Thyroid gland (tissue), 4 donors: ENCODE measurements at places on chromosomes 16 and 17. TPM values are rescaled to one million over a fixed set of nuclear protein-coding genes. Genes with fewer than 3 reads are reported as not detected.

GRCh38 chr17:38604479-38605403, 1.0 kb downstream of the SRCIN1 start:
- peaks cover 21% of the 10 kb centered on the region for H3K4me1 ChIP-seq
- no peaks in the 10 kb centered on the region for H3K27me3 ChIP-seq
- no peak overlapping the region for H3K27ac ChIP-seq
- H3K4me3 ChIP-seq, result no peak overlapping the region
- DNase-seq, result no peak
- no peaks in the 10 kb centered on the region for H3K36me3 ChIP-seq

GRCh38 chr16:30692396-30693064, 6.4 kb upstream of the SRCAP start:
- no peaks in the 10 kb centered on the region for H3K36me3 ChIP-seq
- no peak overlapping the region for H3K27ac ChIP-seq
- no peak overlapping the region for H3K4me3 ChIP-seq
- no peaks in the 10 kb centered on the region for H3K27me3 ChIP-seq
- DNase-seq, result no peak

DNA sequence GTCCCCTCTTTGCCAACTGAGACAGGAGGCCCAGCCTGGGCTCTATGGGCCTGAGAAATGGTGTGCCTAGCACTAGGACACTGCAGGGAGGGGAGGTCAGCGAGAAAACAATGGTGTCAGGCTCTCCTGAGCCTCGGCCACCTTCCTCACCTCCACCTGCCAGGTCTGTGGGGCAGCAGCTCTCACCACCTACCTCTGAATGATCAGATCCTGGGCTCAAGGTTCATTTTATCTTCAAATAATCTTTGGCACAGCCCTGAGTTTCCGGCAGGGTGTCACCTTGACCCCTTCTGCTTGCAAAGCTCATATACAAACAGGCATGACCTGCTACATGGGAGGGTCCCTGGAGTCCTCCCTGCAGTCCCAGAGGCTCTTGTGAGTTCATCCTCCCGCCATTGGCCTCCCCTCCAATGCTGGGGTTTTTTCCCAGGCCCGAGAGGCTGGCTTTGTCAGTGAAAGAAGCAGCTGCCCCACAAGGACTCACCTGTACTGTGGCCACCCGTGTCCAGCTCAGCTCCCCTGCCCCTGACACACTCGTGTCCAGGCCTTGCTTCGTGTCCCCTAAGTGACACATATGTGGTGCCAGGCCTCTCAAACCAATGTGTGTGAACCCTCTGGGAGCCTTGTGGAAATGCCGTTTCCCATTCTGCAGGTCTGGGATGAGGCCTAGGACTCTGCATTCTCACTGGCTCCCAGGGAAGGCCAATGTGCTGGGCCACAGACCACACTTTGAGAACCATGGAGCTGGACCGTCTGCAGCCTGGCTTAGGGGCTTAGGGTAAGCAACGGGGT, 176.8 kb upstream of the CIBAR2 start:
- DNase-seq, result no peak
- no peak overlapping the region for H3K4me3 ChIP-seq
- no peaks in the 10 kb centered on the region for H3K27me3 ChIP-seq

- H3K36me3 ChIP-seq, result no peaks in the 10 kb centered on the region
- H3K27me3 ChIP-seq, result no peaks in the 10 kb centered on the region
- peak overlapping the region; percentile 64 for H3K27ac ChIP-seq
Measured at GRCh38 chr17:27569257-27569722, 61.7 kb upstream of the LGALS9 start.

DNA sequence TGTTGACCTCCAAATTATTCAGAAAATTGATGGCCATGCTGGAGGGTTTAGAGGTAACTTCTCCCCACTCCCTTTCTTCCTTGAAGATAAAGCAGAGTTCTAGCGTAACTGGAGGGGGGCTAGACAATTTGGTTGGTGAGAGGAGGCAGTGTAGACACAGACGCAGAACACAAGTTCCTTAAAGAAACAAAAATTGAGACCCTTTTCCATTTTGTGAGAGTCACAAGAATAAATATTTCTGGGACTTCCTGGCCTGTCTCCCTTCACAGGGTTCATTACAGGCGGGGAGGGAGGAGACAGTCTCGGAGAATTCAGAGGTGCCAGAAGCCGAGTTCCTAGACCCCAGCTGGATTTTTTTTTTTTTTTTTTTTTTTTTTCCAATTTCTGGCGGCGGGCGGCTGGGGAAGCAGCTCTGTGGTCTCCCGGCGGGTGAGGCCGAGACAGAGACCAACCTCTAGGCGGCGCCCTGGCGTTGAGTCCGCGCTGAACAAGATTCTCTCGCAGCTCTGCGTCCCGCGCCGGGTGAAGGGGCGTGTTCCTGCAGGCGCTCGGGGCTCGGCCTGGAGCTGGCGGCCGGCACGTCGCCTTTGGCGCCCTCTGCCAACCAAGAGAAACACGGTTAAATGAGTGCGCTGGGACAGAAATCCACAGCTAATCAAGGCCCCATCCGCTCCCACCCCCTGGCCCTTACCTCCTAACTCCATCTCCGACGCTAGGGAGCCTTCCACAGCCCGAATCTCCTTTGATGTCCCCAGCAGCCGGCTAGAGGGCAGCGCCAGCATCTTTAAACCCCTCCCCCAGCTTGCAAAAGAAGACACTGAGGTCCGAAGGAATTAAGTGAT, 10.2 kb upstream of the HOXB9 start:
- peak; percentile 57 for DNase-seq
- H3K4me1 ChIP-seq, result peaks cover 4% of the 10 kb centered on the region
- peaks cover 73% of the 10 kb centered on the region for H3K27me3 ChIP-seq
- H3K4me3 ChIP-seq, result no peak overlapping the region

DNA sequence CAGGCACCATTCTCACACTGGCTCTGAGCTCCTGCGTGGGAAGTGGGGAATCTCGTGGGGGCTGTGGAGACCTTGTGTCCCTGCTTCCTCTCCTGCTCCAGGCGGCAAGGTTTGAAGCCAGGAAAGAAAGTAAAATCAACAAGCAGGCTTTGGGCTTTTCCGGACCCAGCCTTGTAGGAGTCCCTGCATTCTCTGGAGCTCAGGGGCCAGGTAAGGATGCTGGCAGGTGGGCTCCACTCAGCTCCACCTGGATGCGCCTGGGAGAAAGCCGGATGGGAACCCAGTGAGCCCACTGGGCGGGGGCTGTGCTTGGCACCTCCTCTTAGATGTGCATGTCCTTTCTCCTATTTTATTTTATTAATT, 362.5 kb downstream of the SEC14L1 start:
- no peaks in the 10 kb centered on the region for H3K4me1 ChIP-seq
- no peak overlapping the region for H3K4me3 ChIP-seq
- no peak overlapping the region for H3K27ac ChIP-seq
- no peaks in the 10 kb centered on the region for H3K36me3 ChIP-seq
- DNase-seq, result no peak

DNA sequence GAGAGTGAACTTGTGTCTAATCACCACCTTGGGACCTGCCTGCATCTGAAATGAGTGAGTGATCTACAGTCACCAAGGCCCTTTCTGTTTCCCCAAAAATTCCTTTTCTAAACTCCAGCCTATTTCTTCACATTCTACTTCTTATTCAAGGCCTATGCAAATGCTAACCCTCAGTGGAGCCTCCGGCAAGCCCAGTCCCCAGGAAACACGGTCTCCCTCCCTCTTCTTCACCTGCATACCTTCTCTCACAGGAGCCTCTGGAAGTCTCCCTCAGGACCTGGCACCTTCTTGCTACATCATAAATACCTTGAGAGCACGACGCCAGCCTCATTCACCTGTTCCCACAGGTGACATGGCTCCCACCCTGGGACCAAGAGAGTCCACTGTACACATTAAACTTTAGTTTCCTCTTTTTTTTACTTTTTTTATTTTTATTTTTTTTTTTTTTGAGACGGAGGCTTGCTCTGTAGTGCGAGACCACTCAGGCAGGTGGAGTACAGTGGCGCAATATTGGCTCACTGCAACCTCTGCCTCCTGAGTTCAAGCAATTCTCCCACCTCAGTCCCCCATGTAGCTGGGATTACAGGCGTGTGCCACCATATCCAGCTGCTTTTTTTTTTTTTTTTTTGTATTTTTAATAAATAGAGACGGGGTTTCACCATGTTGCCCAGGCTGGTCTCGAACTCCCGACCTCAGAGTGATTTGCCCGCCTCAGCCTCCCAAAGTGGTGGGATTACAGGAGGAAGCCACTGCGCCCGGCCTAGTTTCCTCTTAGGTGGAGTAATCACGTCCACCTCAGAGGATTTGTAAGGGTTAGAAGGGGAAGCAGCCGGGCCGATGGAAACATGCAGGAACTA, 97.3 kb downstream of the ANKRD11 start:
- H3K27me3 ChIP-seq, result no peaks in the 10 kb centered on the region
- DNase-seq, result no peak
- H3K4me3 ChIP-seq, result no peak overlapping the region
- no peaks in the 10 kb centered on the region for H3K36me3 ChIP-seq
- H3K27ac ChIP-seq, result no peak overlapping the region
- peaks cover 49% of the 10 kb centered on the region for H3K4me1 ChIP-seq

GRCh38 chr16:48560692-48561091, 49.3 kb downstream of the N4BP1 start:
- H3K4me3 ChIP-seq, result no peak overlapping the region
- no peaks in the 10 kb centered on the region for H3K27me3 ChIP-seq
- peaks cover 38% of the 10 kb centered on the region for H3K4me1 ChIP-seq
- DNase-seq, result no peak
- H3K27ac ChIP-seq, result no peak overlapping the region

- no peak for DNase-seq
- H3K4me1 ChIP-seq, result no peaks in the 10 kb centered on the region
- no peaks in the 10 kb centered on the region for H3K27me3 ChIP-seq
Measured at GRCh38 chr17:7818026-7818425, 16.0 kb upstream of the KDM6B start.

DNA sequence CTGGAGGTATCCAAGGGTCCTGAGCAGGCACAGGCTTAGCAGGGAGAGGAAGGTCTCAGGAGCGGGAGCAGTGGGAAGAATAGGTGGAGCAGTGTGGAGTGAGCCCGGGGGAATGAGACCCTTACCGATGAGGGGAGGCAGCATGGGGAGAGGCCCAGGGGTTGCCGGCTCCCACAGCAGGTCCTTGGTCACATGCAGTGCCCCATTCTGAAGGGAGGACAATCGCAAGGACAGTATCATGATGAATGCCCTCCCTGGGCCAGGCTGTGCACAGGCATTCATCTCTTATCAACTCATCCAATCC, 3.3 kb downstream of the TAF1C start:
- peaks cover 42% of the 10 kb centered on the region for H3K36me3 ChIP-seq
- no peak for DNase-seq
- H3K27ac ChIP-seq, result peak overlapping the region; percentile 28
- H3K4me1 ChIP-seq, result peaks cover 8% of the 10 kb centered on the region
- H3K27me3 ChIP-seq, result no peaks in the 10 kb centered on the region

DNA sequence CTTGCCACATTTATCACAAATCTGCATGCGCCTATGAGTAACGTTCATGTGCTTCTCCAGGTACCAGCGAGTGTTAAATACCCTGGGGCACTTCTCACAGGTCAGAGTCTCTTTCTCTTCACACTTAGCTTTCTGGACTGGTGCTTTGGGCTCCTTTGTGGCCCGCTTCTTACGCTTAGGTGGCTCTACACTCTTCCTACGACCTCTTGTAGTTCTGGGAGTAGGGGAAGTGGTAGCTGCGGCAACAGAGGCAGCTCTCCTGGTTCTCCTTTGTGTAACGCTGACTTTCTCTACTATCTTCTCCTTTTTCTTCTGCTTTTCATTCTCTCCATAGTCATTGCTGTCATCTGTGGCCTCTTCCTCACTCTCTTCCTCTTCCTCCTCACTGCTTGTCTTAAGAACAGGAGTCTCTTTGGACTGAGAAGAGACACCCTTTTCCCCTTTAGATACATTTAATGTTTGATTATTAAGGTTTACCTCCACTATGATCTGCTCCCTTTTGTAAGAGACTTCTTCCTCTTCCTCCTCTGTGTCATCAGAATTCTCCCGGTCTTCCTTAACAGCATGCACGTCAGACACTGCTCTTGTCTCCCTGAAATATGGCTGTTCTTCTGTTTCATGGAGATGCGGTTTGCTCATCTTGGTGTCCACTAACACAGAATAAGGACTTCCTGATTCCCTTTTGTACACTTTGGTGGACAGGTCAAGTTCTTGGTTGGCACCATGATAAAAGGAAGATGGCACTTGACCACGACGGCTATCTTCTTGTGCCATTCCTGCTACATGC, 45.0 kb downstream of the ZNF652 start:
- peaks cover 5% of the 10 kb centered on the region for H3K4me1 ChIP-seq
- no peak overlapping the region for H3K27ac ChIP-seq
- no peak overlapping the region for H3K4me3 ChIP-seq
- H3K27me3 ChIP-seq, result no peaks in the 10 kb centered on the region

DNA sequence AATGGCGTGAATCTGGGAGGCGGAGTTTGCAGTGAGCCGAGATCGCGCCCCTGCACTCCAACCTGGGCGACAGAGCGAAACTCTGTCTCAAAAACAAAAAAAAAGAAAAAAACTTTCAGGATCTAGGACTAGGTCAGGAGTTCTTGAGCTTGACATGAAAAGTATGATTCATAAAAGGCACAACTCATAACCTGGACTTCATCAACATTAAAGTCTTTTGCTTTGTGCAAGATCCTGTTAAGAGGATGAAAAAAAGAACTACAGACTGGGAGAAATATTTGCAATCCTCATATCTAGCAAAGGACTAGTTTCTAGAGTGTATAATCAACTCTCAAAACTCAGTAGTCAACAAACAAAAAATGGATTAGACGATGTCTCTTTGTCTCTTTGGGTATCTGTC, 40.0 kb downstream of the TBC1D16 start:
- DNase-seq, result no peak
- no peak overlapping the region for H3K27ac ChIP-seq
- H3K4me1 ChIP-seq, result peaks cover 5% of the 10 kb centered on the region
- no peaks in the 10 kb centered on the region for H3K36me3 ChIP-seq

GRCh38 chr16:181565-182021, 1.3 kb downstream of the HBQ1 start:
- H3K27ac ChIP-seq, result no peak overlapping the region
- DNase-seq, result no peak
- no peak overlapping the region for H3K4me3 ChIP-seq

GRCh38 chr16:48852951-48853350, 243.0 kb upstream of the N4BP1 start:
- no peak overlapping the region for H3K4me3 ChIP-seq
- no peak overlapping the region for H3K27ac ChIP-seq
- no peaks in the 10 kb centered on the region for H3K4me1 ChIP-seq
- no peaks in the 10 kb centered on the region for H3K36me3 ChIP-seq
- no peak for DNase-seq
- no peaks in the 10 kb centered on the region for H3K27me3 ChIP-seq

- no peak overlapping the region for H3K27ac ChIP-seq
- no peaks in the 10 kb centered on the region for H3K4me1 ChIP-seq
- no peaks in the 10 kb centered on the region for H3K36me3 ChIP-seq
- no peak for DNase-seq
- no peaks in the 10 kb centered on the region for H3K27me3 ChIP-seq
Measured at GRCh38 chr16:86398622-86399021, 111.7 kb upstream of the FOXF1 start.

GRCh38 chr17:46822388-46822921, 4.0 kb upstream of the WNT3 start:
- H3K4me3 ChIP-seq, result no peak overlapping the region
- peaks cover 4% of the 10 kb centered on the region for H3K4me1 ChIP-seq
- no peak for DNase-seq
- no peaks in the 10 kb centered on the region for H3K36me3 ChIP-seq
- no peak overlapping the region for H3K27ac ChIP-seq

The KRT12 gene
- total RNA-seq, result not detected

The KRTAP9-4 gene
- not detected for total RNA-seq

The MPP3 gene
- total RNA-seq, result 13.4 TPM

The CDH1 gene
- total RNA-seq, result 177 TPM

The TBC1D3E gene
- not detected for total RNA-seq

The AOC2 gene
- total RNA-seq, result 0.93 TPM

The DNAAF1 gene
- total RNA-seq, result 2.7 TPM

The KRT20 gene
- total RNA-seq, result not detected

The GGA2 gene
- 190 TPM for total RNA-seq

The CX3CL1 gene
- 12.6 TPM for total RNA-seq

The MYL4 gene
- total RNA-seq, result 6.9 TPM
